ENCODE measurements at places on chromosomes 6 and 20. TPM values are rescaled to one million over a fixed set of nuclear protein-coding genes. Genes with fewer than 3 reads are reported as not detected.

Gene SLC13A3
- 0.12 TPM for total RNA-seq

Gene FAM83C
- not detected for total RNA-seq

Gene BPI
- total RNA-seq: not detected

Gene PLCB4
- not detected for total RNA-seq

Gene SMIM28
- not detected for total RNA-seq

Gene SGK2
- not detected for total RNA-seq

Gene FAM217A
- not detected for total RNA-seq

Gene GPX5
- total RNA-seq: not detected

Gene SYNDIG1
- not detected for total RNA-seq

Gene FAM162B
- not detected for total RNA-seq

Gene HAO1
- total RNA-seq: not detected

Gene DOP1A
- 17.4 TPM for total RNA-seq

Gene ASXL1
- total RNA-seq: 133 TPM

Gene HLA-DOB
- total RNA-seq: 8.1 TPM

Gene POPDC3
- not detected for total RNA-seq

Gene SAMD3
- 57.6 TPM for total RNA-seq

Gene LCA5
- 0.10 TPM for total RNA-seq

Gene ZNF451
- 74.6 TPM for total RNA-seq

Gene CRYBG1
- 15.4 TPM for total RNA-seq

Gene NKAIN4
- total RNA-seq: not detected

Gene BPIFB4
- not detected for total RNA-seq

Gene KCNQ2
- not detected for total RNA-seq

Gene SYNJ2
- total RNA-seq: 42.3 TPM

Gene CLPSL1
- not detected for total RNA-seq

Gene DDRGK1
- 55.2 TPM for total RNA-seq

Gene RIN2
- not detected for total RNA-seq

Gene MRPS18B
- 39.0 TPM for total RNA-seq

Gene PMEPA1
- total RNA-seq: not detected

Gene DACT2
- 0.78 TPM for total RNA-seq

Gene SDC4
- 89.7 TPM for total RNA-seq

Gene ECT2L
- not detected for total RNA-seq

Gene FHL5
- not detected for total RNA-seq

Gene ACSS1
- total RNA-seq: 24.0 TPM

Gene TGM2
- 1.6 TPM for total RNA-seq

Gene STX11
- 27.5 TPM for total RNA-seq

Gene SLC17A1
- 0.15 TPM for total RNA-seq

Gene ZC2HC1B
- not detected for total RNA-seq

Gene VSX1
- total RNA-seq: not detected

Gene PLEKHG1
- total RNA-seq: 1.2 TPM

Gene CCM2L
- total RNA-seq: not detected

Gene ACTL10
- 3.1 TPM for total RNA-seq

Gene C20orf202
- total RNA-seq: not detected

Gene PRDM13
- not detected for total RNA-seq

Gene ZC3H12D
- total RNA-seq: 43.7 TPM

Gene IL17A
- total RNA-seq: not detected

Gene SPTLC3
- 0.22 TPM for total RNA-seq

Gene RIPOR3
- total RNA-seq: not detected

Gene CDH4
- not detected for total RNA-seq

Gene FIG4
- total RNA-seq: 11.6 TPM

Gene RIPOR2
- total RNA-seq: 214 TPM

Gene PRSS16
- total RNA-seq: 0.54 TPM

Gene CYP39A1
- not detected for total RNA-seq

Gene SLC2A10
- not detected for total RNA-seq

Gene IGF2R
- total RNA-seq: 93.0 TPM
